Thyroid gland (tissue), 4 donors: ENCODE measurements at places on chromosomes 16 and 17. TPM values are rescaled to one million over a fixed set of nuclear protein-coding genes. Genes with fewer than 3 reads are reported as not detected.

DNA sequence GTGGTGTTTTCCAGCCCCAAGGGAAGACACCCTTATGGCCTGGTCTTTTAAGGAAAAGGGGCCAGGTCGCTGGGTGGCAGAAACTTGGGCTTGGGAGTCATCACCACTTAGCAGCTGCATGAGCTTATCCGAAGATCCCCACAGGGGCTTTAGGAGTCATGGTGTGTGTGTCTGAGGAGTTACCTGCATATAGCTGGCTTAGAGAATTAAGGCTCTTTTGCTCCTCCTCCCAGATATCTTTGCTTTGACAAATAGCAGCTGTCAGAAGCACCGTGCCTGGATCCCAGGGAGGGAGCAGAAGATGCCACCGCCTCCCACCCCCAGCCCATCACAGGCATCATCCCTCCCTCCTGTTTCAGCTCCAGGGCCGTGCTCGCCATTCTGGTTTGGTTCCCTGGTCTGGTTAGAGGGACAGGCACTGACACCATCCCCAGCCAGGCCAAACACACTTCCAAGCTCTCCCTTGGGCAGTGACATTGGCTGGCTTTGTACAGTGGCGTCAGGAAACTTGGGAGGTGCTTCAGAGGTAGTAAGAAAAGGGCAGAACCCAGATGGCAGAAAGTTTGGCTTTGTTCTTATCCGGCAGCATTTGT is 17.4 kb downstream of the LDHD start:
- DNase-seq = no peak

GRCh38 chr17:72592242-72592966 is 471.6 kb downstream of the SOX9 start:
- DNase-seq = peak; percentile 21

NPIPA1 gene
- total RNA-seq = 96.4 TPM

- no peak for DNase-seq
Measured at GRCh38 chr17:78258323-78259191, 27.1 kb downstream of the TMEM235 start.

ENO3 gene
- 8.8 TPM for total RNA-seq

SLC47A1 gene
- total RNA-seq = 10.0 TPM

HOXB4 gene
- 1.2 TPM for total RNA-seq

DNA sequence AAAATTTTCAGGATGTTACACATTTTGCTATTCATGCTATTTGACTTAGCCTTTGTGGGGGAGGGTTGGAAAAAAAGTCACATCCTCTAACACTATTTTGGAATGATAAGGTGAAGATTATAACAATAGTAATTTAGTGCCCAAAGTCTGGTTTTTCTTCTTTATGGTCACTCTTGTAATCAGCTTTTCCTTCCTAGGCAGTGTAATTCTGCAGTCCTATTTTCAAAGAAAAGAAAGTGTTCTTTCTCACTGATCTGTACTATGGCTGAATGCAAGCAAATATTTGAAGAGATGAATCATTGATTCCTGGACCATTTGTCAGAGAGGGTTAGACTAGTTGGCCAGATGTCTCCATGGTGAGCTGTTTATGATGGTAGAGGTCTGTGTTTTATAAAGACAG is 8.4 kb downstream of the RSPRY1 start:
- no peak for DNase-seq

GRCh38 chr17:73359352-73359751 is 47.6 kb upstream of the CDC42EP4 start:
- DNase-seq = no peak

- peak; percentile 23 for DNase-seq
Measured at GRCh38 chr17:50209472-50210239, 8.2 kb upstream of the COL1A1 start.

DEXI gene
- 74.7 TPM for total RNA-seq

EXOC3L1 gene
- 7.0 TPM for total RNA-seq

TSPAN10 gene
- not detected for total RNA-seq

- no peak for DNase-seq
Measured at GRCh38 chr16:15879255-15879811, 9.1 kb downstream of the CEP20 start.

DNA sequence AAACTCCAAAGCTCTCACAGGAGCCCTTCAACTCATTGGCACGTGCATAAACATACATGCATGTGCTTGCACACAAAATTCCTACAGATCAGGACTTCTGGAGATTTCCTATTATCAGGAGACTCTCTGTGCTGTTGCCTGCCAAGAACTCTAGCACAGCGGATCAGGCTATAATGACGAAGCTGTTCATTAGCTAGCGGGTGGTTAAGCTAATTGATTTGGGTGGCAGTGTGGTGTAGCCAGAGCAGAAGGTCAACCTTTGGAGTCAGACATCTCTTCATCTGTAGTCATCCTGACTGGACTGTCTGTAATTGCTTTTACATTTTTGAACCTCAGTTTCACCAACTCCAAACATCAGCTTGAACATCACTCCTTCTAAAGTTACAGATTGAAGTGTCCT is 69.0 kb downstream of the KIF2B start:
- DNase-seq = no peak

DNA sequence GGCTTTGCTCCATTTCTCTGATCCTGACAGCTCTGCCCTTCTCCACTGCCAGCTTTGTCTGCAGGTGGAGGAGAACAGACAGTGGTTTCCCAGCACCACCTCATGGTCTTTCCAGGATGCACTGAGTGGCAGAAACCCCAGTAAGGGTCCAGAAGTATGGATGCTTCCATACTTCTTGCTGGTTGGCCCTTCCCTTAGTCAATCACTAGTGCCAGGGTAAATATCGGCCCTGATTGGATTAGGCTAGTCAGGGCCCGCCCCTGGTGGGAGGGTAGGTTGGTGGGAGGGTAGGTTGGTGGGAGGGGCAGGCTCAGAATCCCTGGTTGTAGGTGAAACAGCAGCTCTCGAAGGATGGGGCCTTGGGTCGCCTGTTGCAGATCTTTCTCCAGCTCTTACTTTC is 10.2 kb downstream of the RNF213 start:
- no peak for DNase-seq

ITGB3 gene
- 114 TPM for total RNA-seq

PRAC2 gene
- total RNA-seq = not detected

DNA sequence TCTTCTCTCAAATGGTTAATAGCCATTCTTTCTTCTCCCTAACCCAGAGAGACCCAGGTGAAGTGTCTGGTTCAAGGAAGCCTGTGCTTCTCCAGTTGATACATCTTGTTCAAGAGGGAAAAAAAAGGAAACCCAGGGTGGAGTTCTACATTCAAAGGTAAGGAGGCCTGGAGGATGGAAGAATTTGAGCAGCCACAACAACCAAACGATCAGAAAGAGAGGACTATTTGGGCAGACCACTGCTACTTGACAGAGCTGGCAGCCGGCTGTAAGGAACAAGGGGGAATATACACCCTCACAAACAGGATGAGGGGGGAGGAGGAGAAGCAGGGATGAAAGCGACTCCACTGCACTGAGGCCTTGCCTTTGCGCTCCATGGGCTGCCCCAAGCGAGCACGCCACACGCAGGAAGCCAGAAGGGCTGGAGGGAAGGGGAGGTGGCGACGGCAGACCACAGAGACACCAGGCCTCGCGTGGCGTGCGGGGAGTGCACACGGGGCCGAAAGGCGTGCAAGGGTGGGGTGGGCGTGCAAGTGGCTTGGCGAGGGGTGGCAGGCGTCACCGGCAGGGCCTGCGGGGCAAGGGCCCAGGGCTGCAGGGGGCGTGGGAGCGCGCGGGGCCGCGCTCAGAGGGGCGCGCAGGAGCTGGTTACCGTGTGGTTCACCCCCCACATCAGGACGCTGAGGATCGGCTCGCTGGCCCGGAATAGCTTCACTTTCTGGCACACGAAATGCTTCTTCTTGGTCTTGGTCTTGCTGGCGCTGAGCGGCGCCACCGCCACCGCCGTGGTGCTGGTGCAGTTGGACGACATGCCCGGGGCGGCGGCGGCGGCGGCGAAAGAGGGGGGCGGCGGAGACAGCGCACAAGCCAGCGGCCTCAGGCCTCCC is 499 bp downstream of the PIP4K2B start:
- DNase-seq = peak; percentile 50

DNA sequence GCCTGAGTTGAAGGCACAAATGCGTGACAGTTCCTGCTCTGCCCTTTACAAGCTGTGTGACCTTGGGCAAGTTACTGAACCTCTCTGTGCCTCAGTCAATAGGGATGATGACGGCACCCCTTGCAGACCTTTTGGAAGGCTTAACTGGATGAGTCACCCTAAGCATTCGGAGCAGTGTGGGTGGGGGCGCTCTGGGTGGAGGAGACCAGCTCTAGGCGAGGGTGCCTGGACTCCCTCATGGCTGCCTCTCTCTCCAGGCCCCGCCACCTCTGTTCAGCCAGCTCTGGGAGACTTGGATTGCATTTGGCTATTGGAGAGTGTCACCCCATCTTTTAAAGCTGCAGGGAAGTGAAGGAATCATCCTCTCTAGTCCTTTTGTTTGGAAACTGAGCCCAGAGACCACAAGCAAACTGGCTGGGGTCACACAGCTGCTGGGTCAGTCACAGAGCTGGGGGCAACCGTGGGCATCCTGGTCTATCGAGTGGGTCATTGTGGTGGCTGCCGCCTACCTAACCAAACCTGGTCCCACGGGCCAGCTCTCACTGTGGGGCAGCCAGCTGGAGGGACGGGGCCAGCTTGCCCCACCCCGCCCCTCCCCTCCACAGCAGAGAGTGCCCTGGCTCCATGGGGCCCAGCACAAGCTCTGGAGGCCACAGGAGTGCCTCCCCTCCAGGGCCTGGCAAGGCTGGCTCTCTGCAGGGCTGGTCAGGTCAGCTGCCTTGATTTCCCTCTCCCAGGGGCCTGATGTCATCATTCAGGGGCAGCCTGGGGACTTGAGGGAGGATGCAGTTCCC is 20.2 kb upstream of the GSE1 start:
- DNase-seq = no peak

DNA sequence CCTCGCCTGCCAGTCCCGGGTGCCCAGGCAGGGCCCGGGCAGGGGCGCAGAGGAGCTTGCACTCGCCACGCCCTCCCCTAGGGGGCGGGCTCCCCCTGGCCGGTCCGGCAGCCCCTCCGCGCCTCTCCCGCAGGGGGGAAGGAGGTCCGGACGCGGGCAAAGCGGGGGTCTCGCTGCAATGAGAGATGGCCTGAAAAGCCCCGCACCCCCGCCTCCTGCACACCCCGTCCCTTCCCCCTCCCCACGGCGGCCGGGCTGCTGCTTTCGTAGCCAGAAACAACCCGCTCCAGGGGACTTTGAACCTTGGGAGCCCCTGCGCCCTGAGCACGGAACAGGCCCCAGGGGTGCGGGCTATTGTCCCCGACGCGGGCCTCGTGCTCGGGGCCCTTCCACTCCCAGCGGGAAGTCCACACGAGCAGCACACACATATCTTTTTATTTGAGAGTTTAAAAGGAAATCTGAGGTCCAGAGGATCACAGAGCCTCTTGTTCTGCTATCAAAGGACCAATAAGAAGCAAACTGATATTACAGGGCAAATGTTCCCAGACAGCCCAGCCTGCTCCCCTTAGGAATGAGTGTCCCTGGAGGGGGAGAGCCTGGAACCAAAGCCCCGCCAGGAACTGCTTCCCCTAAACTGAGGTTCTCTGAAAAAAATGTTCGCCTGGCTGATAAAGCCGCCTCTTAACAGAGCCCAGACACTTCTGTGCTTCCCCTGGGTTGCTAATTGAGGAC is 5.8 kb upstream of the CBX4 start:
- peak; percentile 57 for DNase-seq
